ENCODE measurements at places on chromosomes 3 and 15. TPM values are rescaled to one million over a fixed set of nuclear protein-coding genes. Genes with fewer than 3 reads are reported as not detected.

The SI gene
- total RNA-seq, result not detected

The FES gene
- 45.5 TPM for total RNA-seq

The PARP9 gene
- total RNA-seq, result 12.2 TPM

The LCTL gene
- not detected for total RNA-seq

The ZNF619 gene
- 5.8 TPM for total RNA-seq

The MEIS2 gene
- 16.6 TPM for total RNA-seq

Data from lung microvascular endothelial cell (primary cell).